ENCODE measurements at places on chromosomes 3 and 15.

DNA sequence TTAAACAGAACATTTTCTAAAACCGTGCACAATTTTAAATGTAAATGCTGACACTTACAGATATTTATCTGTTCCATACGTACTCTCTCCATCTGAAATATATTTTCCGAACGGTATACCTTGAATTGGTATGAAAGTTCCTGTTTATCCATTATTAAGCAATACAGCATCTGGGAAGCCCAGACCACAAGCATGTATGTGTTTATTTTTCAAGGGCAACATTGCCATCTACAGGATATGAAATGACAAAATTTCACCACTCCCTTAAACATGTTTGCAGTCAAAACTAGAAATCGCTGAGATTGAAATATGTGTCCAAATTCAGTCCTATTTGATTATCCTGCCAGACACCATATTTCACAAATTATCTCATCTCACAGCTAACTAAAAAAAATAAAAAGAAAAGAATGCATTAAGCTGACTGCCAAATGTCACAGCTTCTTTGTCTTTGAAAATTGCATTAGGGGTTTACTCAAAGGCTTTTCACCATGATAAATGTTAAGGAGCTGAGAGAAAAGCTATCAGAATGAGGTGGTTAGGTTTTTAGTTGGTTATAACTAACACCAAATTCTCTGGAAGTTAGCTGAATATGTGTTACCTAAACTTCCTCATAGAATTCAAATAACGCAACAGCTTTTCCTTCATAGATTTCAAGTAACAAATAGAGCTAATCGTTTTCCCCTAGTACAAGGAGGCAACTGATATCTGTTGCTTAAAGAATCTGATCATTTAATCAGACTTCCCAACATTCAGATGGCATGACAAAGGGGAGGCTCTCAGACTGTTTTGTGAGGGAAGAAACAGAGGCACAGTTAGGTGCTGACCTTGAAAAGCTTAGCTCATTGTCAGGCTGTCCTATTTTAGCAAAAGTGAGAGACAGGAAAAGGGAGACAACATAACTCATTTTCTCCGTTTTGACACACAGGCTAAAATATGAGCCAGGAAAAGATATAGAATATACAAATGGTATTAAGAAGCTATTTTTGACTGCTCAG is 533.1 kb downstream of the TBL1XR1 start:
- peak; percentile 70 for DNase-seq

GRCh38 chr15:27486683-27487647 is 516.0 kb downstream of the GABRG3 start:
- DNase-seq: peak; percentile 7

GRCh38 chr3:72034986-72035385 is 250.0 kb upstream of the PROK2 start:
- DNase-seq: no peak

GRCh38 chr3:133441867-133442270 is 42.0 kb downstream of the BFSP2 start:
- no peak for DNase-seq

DNA sequence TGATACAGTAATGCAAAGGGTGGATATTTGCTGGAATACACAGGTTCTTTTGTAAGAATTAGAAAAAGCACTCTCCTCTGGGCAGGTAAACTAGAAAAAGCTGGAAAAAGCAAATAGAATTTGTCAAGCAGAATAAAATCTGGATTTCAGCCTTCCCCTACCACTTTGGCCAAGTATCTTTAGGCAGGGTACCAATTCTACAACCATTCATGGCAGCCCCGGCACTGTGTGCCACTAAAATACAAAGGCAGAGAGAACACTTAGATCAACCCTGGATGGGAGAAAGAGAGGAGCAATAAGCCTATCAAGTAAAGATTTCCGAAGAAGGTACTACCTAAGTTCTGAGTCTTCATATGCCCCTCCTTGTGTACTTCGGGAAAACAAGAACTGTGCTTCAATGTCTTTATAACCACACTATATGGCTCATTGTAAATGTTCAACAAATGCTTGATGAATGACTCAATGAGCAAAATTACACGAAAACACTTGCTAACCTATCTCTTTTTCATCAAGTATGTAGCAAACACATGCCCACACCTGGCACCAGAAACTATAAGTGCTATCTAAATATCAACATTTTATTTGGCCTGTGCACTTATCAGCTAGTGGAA is 20.8 kb downstream of the STAG1 start:
- no peak for DNase-seq

GRCh38 chr3:86887876-86888275 is 103.1 kb downstream of the VGLL3 start:
- DNase-seq: peak; percentile 55

DNA sequence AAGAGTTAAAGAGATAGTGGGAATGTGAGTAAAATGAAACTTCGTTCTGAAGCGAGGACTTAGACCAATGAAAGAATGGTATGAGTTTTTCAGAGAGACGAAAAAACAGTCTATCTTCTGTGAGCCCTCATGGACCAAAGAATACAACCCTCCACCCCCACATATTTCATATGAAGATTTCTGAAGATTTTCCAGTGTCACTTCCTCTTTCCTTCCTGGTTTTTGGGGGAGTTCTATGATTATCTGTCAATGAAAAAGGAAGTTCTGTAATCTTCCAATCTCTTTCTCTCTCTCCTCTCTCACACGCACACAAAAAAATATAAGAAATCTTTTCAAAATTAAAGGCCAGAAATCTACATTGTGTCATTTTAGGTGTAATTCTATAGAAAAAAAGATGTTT is 27.7 kb downstream of the CMSS1 start:
- DNase-seq: no peak

DNA sequence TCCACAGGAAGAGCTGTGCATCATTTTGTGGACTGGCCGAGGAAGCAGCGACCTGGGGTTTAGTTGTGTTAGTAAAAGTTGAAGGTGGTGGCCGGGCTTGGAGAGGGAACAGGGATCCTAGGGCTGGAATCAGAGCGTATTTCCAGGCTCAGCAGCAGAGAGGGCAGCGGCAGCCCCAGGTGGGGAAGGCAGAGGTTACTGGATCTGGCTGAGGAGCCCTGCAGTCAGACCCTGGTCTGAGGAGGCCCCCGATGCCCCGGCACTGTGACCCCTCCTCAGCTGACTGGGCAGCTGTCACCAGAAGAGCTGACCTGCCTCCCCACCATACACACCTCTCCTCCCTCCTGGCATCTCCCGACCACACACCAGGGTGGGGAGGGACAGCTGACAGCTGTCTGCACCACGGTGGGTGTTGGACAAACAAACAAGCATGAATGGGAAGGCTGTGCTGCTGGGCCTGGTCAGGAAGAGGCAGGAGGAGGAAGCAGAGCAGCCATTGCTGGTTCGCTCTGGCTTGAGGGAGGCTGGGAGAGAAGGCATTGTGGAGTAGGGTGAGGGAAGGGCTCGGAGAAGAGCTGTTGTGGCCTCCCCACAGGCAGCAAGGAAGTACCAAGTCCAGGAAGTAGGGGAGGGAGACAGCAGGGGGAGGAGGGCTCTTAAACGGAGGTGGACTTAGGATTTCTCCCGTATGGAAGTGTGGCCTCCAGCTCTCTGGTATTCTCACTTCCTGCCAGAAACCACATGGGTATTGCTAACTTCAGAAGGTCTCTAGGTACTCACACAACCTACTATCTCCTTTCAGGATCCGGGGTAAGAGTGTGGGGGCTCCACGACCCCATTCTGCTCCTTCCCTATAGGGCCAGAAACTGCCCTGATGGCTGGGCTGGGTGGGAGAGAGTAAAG is 49.5 kb upstream of the HACD2 start:
- no peak for DNase-seq

GRCh38 chr3:61932499-61932898 is 371.1 kb downstream of the PTPRG start:
- no peak for DNase-seq

DNA sequence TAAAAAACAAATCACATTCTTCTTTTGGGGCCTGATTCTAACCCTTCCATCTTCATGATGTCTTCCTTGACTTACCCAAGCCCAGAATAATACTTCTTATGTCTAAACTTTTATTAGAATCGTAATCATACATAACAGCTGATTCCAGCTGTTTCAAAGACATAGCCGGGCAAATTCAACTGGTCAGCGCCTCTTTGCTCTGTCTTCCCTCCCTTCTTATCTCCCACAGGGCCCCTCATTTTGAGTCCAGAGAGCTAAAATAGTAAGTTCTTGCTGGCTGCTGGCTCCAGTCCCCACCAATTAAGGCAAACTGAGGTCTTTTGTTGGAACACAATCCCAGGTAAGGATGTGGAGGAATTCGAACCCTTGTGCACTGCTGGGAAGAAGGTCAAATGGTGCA is 108.6 kb downstream of the ADCY5 start:
- DNase-seq: no peak

- DNase-seq: peak; percentile 9
Measured at GRCh38 chr15:60301024-60301423, 96.8 kb downstream of the ANXA2 start.

DNA sequence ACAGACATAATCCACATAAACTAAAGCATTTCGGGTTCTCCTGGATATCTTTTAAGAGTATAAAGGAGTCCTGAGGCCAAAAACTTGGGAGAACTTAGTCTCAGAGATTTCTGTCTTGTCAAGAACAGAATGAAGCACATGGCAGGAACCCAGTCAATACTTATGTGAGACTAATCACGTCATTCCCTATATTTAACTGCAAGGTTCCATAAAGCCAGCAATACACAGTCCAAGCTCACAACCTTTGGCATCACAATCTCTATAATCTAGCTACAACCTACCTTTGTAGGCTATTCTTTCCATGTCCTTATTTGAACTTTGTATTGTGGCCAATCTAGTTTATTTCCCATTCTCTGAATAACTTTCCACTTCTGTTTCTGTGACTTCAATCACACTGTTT is 68.9 kb upstream of the CSPG5 start:
- no peak for DNase-seq

GRCh38 chr15:42704492-42704926 is 32.4 kb downstream of the CDAN1 start:
- peak; percentile 64 for DNase-seq

GRCh38 chr15:89143503-89144162 is 55.4 kb downstream of the ABHD2 start:
- DNase-seq: peak; percentile 88

DNA sequence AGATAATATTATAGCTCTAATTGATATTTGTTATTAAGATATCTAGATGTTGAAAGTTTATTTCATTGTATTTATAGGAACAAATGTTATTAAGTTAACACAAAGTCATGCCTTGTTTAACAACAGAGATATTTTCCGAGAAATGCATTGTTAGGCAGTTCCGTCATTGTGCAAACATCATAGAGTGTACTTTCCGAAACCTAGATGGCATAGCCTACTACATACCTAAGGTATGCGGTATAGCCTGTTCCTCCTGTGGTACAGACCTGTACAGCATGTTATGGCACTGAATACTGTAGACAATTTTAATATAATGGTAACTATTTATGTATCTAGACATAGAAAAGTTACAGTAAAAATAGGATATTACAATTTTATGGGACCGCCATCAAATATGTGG is 114.3 kb downstream of the NAALADL2 start:
- no peak for DNase-seq

- DNase-seq: peak; percentile 48
Measured at GRCh38 chr3:183253528-183254486, 754 bp downstream of the B3GNT5 start.

GRCh38 chr15:32919749-32920414 is 202.1 kb downstream of the GREM1 start:
- DNase-seq: peak; percentile 100

- no peak for DNase-seq
Measured at GRCh38 chr15:55084216-55084615, 112.5 kb downstream of the RSL24D1 start.
